ENCODE measurements at places on chromosomes 16 and 17.

DNA sequence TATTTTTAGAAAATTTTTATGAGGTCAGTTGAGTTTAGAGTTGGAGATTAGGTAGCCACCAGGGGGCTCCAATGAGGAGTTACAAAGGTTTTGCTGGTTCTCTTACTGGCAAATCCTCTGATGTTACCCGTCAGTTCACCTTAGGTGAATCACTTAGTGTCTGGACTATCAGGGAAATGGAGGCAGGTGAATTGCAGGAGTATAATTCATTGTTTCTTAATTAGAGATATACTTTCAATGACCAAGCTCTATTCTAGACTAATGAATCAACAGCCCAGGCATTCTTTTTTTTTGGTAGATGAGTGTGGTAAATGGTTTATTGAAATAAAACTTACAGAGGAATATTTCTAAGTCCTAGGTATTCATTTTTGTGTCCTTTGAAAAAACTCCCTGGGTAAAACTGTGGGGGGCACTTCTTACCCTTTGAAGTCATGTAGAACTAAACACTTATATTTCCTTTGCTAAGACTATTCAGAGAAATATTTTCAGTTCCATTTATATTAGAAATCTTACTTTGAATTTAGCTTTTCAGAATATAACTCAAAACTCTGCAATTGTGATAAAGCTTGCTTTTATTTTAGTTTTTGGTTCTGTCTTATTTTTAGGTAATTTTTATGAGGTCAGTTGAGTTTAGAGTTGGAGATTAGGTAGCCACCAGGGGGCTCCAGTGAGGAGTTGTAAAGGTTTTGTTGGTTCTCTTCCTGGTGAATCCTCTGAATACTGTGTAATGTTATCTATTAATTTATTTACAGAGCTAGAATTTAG lies 17.7 kb downstream of the PSMD11 start:
- DNase-seq, result peak; percentile 67

- DNase-seq, result no peak
These were observed 10.4 kb downstream of the BANP start for GRCh38 chr16:87961623-87962022.

- no peak for DNase-seq
These were observed 9.1 kb downstream of the WSCD1 start for GRCh38 chr17:6079155-6079888.

DNA sequence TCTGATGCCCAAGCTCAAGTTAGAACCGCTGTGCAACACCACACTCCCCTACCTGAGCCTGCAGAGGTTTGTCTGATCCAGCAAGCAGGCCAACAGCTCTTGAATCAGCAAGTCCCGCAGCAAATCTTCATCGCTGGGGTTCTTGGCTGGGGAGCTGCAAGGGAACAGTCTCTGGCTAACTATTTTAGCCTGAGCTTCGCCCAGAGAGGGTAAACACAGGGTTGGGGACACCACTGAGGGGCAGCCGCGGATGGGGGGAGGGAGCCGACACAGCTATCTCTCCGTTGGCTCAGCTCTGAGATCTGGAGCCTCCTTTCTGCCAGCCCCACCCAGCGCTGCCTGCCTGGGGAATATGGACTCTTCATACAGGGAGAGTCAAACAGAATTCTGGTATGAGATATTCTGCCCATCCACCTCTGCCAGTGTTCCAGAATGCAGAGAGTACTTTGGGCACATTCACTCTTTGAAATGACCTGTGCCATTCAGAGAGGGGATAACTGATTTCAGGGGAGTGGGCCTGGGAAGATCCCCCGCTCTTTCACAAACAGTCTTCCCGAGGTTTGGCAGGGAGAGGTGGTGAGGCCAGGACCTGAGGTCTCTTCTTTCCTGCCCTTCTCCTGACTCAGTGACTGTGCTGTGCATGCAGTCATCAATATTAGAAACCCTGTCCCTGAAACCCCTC lies 7.4 kb downstream of the GIP start:
- DNase-seq, result no peak

DNA sequence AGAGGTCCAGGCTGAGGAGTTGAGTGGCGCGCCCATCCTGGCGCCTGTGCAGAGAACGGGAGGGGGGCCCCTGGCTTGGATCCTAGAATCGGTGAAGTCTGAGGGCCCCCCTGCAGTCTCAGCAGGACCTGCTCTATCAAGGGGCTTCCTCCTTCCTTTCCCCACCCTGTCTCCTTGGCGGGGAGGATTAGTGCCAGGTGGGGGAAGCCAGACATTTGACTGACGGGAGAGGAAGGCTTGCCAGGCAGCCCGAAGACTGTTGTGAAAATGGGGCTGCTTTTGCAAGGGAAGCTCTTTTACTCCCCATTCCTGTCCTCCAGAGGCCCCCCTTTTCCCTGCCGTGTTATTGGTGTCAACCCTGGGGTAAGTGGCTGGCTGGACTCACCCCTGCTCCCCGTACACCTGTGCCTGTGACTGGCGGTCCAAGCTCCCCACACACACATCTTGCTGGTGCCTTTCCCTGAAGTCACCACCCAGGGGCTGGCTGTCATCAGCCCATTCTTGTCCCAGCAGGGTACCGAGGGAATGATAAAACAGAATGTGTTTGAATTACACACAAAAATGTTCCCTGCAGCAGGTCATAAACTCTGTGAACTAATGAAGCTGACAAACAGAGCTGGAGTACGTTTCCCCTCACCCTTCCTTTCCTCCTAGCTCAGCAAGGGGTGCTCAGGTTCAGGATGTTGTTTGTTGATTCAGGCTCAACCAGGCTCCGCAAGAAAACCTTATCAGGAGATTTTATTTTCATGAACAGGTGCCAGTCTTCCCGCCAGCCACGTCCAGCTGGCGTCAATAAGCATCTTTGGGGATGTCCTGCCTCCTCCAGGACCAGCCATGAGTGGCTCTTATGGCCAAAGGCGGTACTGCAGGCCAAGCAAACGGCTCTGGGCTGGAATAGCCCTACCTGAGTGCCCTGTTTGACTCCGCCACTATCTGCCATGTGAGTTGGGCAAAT lies 4.4 kb upstream of the ARMC7 start:
- peak; percentile 51 for DNase-seq

DNA sequence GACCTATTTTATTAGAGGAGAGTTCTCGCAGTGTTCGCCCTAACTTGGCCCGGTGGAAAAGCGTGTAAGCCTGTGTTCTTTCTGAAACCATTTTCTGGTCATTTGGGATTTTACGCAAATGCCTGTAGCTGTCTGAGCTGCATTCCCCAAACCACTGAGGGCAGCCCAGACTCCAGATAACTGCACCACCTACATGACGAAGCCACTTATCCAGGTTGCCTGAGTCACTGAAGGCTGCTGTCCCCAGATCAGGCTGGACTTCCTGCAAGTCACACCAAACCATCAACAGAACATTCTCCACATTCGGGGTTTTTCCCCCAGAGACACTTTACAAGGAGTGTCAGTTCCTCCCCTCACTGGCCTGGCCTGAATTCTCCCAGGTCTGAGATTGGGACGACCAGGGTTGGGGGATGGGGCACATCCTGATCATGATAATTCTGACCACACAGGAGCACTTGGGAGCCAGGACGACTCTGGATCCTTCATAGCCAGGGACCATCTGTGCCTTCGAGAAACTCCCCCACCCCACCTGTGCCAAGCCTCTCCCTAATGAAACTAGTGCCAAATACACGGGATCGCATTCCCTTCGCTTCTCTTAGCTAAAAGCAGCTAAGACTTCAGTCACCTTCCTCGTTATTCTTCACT lies 2.3 kb downstream of the RPRML start:
- DNase-seq, result no peak

DNA sequence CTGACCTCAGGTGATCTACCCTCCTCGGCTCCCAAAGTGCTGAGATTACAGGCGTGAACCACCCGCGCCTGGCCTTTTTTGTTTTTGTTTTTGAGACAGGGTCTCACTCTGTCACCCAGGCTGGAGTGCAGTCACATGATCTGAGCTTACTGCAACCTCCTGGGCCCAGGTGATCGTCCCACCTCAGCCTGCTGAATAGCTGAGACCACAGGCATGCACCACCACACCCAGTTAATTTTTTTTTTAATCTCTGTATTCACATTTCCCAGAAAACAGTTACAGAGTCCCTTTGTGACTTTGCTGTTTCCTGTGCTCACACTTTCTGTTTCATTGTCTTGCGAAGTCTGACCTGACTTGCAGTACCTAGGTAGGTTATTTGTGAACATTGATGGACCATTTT lies 2.7 kb downstream of the CLUAP1 start:
- DNase-seq, result no peak

- peak; percentile 64 for DNase-seq
These were observed 152.2 kb downstream of the SNX11 start for GRCh38 chr17:48259694-48260291.

DNA sequence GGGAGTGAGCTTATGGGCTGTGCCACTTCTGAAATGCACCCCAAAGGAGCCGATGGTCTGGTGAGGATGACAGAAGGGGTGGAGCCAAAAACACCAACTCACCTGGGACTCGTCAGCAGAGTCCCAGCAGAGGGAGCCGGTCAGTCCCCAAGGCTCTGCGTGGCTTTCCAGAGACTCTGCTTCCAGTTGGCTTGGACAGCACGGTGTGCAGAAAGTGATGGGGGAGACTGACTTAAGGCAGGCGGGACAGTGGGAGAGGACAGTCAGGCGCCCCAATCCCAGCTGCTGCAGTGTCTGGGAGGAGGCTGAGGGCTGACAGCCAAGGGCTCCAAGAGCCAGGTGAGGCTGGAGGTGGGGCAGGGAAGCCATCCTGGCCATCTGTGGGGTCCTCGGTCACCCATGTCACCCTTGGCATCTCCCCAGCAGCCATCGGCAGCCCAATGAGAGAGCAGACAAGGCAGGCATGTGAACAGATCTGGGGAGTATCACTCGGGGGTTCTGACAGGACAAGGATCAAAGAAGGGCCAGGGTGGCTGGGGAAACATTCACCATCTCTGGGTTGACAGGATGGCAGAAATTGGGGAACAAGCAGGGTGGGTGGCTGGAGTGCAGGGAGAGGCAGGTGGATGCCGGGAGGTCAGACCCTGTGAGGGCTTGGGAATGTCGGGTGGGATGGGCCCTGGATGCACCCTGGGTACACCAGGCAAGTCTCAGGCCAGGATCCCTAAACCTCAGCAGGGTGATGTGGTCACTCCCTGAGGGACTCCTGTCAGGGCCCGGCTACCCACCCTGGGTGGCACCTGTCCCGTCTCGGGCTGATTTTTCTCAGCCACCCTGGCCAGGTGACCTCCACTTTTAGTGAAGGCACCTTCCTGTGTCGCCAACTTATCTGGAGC lies 8.9 kb upstream of the KRTAP17-1 start:
- peak; percentile 3 for DNase-seq

GRCh38 chr16:89155184-89155679 lies 16.3 kb upstream of the CDH15 start:
- peak; percentile 83 for DNase-seq

- peak; percentile 85 for DNase-seq
These were observed 186.5 kb downstream of the STX8 start for GRCh38 chr17:9389111-9389527.

- DNase-seq, result no peak
These were observed 29.7 kb upstream of the CDC42EP4 start for GRCh38 chr17:73341350-73342049.

GRCh38 chr17:40945414-40945813 lies 8.0 kb upstream of the KRT23 start:
- DNase-seq, result no peak

DNA sequence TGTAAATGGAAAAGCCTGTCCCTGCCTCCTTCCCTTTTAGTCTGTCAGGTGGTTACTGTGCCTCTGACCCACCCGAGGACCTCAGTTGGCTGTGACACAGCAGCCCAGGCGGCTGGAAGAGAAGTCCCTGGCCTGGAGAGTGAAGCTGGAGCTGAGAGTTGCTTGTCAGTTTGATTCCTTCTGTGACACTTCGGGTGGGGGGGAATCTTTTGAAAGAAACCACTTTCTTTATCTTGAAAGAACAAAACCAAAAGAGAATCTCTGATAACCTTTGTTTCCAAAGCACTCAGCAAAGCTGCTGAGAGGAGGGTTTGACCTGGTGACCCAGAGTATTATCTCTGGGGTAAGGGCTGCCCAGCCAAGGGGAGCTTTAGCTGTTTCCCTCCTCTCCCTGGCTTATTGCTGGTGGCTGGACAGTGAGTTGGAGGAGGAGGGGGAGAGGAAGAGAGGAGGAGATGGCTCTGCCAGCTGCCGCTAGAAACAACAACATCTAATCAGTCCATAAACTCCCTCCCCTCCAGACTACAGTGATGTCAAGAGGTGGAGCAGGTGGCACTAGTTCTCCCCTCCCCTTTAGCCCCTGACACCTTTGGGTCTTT lies 34.0 kb downstream of the YPEL2 start:
- DNase-seq, result no peak

DNA sequence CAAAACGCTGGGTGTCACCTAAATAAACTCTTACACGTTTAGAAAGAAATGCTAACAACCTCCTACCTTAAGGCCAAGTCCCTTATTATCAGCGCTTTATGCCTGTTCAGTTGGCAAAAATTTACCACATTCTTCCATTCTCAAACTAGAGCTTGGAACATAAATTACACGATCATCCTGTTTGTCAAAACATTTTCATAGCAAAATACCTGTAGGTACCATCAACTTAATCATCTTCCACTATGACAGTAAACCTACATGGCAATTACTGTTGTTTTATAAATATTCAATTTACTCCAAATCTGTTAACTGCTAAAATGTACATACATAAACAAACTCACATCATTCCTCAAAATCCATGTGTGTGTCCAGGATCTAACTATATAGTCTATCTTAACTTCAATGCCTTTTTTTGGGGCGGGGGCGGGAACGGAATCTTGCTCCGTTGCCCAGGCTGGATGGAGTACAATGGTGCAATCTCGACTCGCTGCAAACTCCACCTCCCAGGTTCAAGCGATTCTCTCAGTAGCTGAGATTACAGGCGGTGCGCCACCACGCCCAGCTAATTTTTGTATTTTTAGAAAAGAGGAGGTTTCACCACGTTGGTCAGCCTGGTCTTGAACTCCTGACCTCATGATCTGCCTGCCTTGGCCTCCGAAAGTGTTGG lies 4.4 kb downstream of the RPL23 start:
- no peak for DNase-seq

DNA sequence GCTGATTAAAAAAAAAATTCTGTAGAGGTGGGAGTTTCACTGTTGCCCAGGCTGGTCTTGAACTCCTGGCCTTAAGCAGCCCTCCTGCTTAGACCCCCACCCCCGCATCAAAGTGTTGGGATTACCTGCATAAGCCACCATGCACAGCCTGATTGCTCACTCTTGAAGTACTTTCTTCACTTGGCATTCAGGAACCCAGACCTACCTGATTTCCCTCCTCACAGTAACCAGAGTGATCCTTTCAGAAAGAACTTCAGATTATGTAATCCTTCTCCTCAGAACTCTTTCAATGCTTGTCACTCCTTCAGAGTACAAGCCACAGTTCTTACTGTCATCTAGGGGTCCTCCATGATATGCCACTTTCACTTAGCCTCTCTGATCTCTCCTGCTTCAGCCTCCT lies 1.4 kb downstream of the EFCAB13 start:
- no peak for DNase-seq

DNA sequence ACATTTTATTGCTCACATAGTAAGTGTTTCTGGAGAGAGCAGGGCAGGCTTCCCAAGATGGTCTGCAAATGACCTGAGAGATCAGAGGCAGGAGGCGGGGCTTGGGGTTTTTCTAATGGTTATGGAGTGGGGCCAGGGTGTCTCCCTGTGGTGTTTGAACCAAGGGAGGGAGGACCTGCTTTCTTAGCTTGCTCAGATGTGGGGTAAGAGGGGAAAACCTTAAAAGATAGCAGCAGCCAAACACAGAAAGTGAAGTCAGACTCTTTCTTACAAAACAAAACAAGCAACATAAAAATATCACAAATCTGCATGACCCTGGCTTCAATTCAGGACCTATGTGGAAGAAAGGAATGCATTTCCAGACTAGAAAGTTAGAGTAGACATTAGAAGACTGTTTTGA lies 22.9 kb upstream of the DNAJA2 start:
- peak; percentile 13 for DNase-seq

GRCh38 chr16:67526149-67526791 lies 2.4 kb upstream of the RIPOR1 start:
- peak; percentile 24 for DNase-seq

- DNase-seq, result no peak
These were observed 2.5 kb downstream of the PRAC2 start for GRCh38 chr17:48725288-48726064.

All from fibroblast of pulmonary artery (primary cell).